Iris pigment epithelial cell (primary cell): ENCODE measurements at places on chromosomes 13 and 19.

GRCh38 chr19:48090281-48090802, 20.3 kb downstream of the PLA2G4C start:
- DNase-seq, result no peak

GRCh38 chr13:113545931-113546516, 38.5 kb upstream of the TFDP1 start:
- no peak for DNase-seq

DNA sequence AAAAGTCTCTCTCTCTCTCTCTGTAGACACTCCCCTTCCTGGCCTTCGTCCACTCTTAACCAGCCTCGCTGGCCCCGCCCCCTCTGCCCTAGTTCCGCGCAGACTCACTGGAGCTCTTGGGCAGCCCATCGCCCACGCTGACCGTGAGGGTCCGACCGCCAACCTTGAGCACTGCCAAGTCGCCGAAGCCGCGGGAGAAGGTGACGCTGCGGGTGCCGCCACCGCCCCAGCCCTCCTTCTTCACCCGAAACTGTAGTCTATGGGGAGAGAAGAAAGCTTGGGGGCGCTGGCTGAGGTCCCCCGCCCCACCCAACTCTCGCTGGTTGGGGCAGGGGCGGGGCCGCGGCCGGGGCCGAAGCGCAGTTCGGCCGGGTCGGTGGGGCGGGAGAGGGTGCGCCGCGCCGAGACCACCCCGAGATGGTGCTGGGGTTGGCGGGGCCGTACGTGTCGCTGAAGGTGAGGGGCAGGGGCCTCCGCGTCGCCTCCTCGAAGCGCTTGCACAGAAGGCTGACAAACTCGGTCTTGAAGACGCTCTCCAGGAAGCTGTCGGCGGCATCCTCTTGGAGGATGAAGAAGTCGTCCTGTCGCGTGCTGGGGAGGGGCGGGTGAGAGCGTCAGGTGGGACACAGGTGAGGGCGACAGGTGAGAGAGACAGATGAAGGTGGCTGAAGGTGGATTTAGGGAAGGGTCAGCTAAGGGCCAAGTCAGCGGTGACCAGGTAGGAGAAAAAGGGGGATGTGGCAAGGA, 12.6 kb upstream of the ZNF414 start:
- peak; percentile 91 for DNase-seq

GRCh38 chr13:69199664-69200063, 908.0 kb upstream of the ATXN8OS start:
- DNase-seq, result no peak

DNA sequence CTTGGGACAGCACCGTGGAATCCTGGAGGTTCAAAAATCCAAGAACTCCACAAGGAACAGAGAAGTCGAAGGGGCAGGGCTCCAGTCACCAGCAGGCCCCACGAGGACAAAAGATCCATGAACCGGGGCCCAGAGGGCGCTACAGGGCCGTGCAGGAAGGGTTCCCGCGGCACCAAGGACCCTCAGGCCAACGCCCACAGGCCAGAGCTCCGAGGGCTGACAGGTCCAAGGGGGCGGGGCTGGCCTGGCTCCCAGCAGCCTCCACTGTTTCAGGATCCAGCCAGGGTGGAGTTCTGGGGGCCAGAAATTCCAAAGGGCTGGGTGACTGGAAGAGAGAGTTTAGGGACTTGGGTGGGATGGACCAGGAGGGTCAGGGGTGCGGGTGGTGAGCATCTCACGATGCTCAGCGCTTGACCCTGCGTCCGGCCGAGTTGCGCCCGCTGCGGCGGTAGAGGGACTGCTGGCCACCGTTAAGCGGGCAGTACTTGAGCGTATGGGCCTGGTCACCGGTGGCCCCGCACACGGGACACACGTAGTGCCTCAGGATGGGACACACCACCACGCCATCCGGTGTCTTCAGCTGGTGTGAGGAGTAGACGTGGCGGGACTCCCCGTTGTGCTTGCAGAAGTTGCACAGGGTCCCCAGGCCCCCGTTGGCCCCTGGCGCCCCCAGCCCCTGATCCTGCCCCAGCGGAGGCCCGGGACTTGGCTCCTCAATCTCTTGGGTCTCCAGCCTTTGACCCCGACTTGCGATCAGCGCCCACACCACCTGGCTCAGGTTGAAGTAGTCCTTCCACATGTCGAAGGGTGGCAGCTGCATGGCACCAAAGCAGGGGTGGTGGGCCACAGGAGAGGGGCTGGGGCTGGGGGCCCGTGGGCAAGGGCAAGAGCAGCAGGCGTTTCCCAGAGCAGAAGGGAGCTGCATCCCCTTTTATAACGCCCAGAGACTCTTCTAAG, at the start of gene NANOS2:
Gene NANOS2, minus strand, starts transcription at position 905 of the 957 bp plus-strand sequence. Its CDS starts 85 bp downstream, at position 820.
- no peak for DNase-seq
